H1 (cell line): ENCODE measurements at places on chromosomes 13 and 19. TPM values are rescaled to one million over a fixed set of nuclear protein-coding genes. Genes with fewer than 3 reads are reported as not detected.

DNA sequence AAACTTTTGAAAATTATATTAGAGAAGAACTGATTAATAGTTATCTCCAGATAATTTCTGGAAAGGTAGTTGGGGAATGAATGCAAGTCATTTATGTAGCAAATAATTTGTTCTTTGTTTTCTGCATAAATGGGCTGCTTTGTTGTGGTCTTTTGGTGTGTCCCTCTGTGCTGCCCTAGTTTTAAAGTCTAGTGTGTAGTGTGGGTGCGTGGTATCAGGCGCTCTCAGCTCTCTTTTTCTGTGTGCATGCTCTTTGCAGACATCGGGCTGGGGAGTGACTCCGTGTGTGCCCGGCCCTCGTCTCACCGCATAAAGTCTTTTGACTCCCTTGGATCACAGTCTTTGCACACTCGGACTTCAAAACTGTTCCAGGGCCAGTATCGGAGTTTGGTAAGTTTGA is 94.5 kb downstream of the ARHGEF7 start:
- no peak for DNase-seq

GRCh38 chr13:24910502-24911132 is 146.6 kb downstream of the RNF17 start:
- DNase-seq: no peak

DNA sequence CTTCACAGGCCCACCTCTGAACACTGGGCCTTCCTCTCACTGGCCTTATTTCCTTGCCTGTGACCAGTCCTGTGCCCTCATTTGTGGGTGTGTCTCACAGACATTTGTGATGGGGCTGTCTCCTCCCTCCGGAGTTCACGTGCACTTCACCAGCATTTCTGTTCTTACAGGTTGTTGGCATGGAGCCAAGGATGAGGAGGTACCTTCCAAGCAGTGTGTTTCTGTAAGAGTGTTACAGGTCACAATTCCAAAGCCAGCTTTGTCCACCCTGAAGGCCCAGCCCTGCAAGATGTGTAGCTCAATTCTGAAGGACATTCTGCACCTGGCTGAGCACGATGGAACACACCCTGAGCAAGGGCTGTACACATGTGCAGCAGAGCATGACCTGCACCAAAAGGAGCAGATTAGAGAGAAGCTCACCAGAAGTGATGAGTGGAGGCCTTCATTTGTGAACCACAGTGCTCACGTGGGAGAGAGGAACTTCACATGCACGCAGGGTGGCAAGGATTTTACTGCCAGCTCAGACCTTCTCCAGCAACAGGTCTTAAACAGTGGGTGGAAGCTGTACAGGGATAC is 8.1 kb downstream of the ZNF749 start:
- DNase-seq: no peak

GRCh38 chr13:39787086-39787487 is 131.6 kb downstream of the COG6 start:
- no peak for DNase-seq

DNA sequence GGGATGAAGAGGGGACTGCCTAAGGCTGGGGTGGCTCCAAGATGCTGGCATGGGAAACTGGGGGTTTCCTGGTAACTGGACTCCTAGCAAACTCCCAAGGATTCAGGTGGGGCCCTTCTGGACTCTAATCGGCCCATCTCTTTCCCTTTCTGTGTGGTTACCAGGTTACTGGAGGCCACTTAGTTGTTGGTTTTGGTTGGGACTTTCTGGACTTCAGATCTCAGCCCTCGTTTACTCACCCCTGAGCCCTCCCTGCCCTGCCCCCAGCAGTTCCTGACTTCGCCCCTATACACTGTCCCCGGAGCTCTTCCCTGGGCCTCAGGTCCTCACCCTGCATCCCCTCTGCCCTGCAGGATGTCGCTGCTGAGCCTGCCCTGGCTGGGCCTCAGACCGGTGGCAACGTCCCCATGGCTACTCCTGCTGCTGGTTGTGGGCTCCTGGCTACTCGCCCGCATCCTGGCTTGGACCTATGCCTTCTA is 328 bp downstream of the CYP4F12 start:
- no peak for DNase-seq

Gene CYSLTR2
- not detected in 2 replicates for total RNA-seq
